HepG2 (cell line): ENCODE measurements at places on chromosomes 1 and 21. TPM values are rescaled to one million over a fixed set of nuclear protein-coding genes. Genes with fewer than 3 reads are reported as not detected.

Gene IGSF3
- polyA plus RNA-seq = 0.16 and 0.18 TPM in 2 replicates

DNA sequence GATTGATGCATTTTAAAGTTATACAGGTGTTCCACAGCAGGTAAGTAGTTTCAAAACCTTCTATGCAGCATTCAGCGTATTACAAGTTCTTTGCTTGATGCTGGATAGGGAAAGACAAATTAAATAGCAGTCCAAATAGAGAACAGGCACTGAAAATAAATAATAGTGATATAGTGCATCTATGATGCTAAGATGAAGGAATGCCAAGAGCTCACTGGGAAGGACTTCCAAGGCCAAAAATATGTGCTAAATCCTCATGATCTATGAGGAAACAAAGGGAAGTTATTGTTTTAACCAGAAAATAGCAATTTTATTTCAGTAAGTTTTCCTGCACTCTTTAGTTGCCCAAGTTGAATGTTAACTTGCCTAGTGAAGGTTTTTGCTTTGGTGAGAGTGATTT, 127.8 kb upstream of the GREM2 start:
- no peaks in the 10 kb centered on the region for H3K36me3 ChIP-seq
- no peaks in the 10 kb centered on the region for H3K27me3 ChIP-seq
- H3K4me3 ChIP-seq = no peak overlapping the region
- DNase-seq = no peak

GRCh38 chr21:31374395-31374794, 30.3 kb upstream of the TIAM1 start:
- no peak for DNase-seq
- no peaks in the 10 kb centered on the region for H3K36me3 ChIP-seq
- no peaks in the 10 kb centered on the region for H3K27me3 ChIP-seq
- no peaks in the 10 kb centered on the region for H3K4me1 ChIP-seq
- no peak overlapping the region for H3K27ac ChIP-seq

- no peaks in the 10 kb centered on the region for H3K27me3 ChIP-seq
- H3K4me1 ChIP-seq = peaks cover 31% of the 10 kb centered on the region
- H3K4me3 ChIP-seq = no peak overlapping the region
- H3K36me3 ChIP-seq = peaks cover 35% of the 10 kb centered on the region
- DNase-seq = no peak
- no peak overlapping the region for H3K27ac ChIP-seq
Observed at GRCh38 chr1:119742202-119742601, 26.5 kb downstream of the HMGCS2 start.

DNA sequence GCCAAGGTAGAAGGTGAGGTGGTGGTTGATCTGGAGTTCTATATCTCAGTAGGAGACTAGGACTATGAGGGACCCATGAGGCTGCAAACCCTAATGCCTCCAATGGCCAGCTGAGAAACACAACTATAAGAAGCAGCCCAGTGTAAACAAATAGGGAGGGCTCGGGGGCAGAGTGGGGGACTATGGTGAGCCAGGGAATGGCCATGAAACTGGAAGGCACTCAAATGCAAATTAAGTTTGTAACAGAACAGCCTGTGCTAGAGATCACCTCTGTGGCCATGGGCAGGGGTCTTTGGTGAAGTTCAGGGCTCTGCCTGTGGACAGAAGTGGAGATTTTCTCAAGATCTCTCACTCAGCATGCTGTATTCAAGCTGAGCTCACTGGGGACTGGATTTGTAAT, 187.1 kb downstream of the GRIK3 start:
- no peak overlapping the region for H3K27ac ChIP-seq
- H3K36me3 ChIP-seq = no peaks in the 10 kb centered on the region
- H3K27me3 ChIP-seq = peaks cover under 1% of the 10 kb centered on the region; the same call in 1 of the 2 replicates
- no peak overlapping the region for H3K4me3 ChIP-seq

- DNase-seq = no peak
- no peak overlapping the region for H3K4me3 ChIP-seq
- no peak overlapping the region for H3K27ac ChIP-seq
- H3K4me1 ChIP-seq = peaks cover 5% of the 10 kb centered on the region
- no peaks in the 10 kb centered on the region; the same call in 1 of the 2 replicates for H3K27me3 ChIP-seq
Observed at GRCh38 chr1:16966282-16966681, 14.1 kb downstream of the MFAP2 start.

GRCh38 chr1:91026320-91026719, 4.5 kb upstream of the ZNF644 start:
- H3K36me3 ChIP-seq = no peaks in the 10 kb centered on the region
- H3K27me3 ChIP-seq = no peaks in the 10 kb centered on the region; the same call in 2 of the 3 replicates
- H3K27ac ChIP-seq = peak overlapping the region; percentile 8
- DNase-seq = peak; percentile 74
- H3K4me3 ChIP-seq = no peak overlapping the region

DNA sequence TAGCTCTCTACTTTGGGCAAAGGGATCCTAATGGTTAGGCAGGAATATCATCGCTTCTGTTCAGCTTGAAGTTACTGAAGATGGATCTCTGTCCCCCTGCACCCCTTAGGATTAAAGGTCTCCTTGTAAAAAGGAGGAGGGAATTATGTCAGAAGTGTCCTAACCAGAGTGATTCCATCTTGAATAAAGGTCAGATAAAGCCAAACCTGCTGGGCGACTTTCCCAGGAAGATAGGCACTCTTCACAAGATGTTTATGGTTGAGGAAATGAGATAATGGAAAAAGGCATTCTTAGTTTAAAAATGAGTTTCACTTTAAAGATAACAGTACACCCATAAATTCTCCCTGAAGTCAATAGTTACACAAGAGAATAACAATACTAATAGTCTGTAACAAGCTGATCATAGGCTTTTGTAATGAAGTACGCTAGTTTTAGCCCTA, 1.7 kb upstream of the NENF start:
- peaks cover 7% of the 10 kb centered on the region; the same call in 1 of the 3 replicates for H3K27me3 ChIP-seq
- H3K4me3 ChIP-seq = no peak overlapping the region
- no peak for DNase-seq

Gene HIVEP3
- polyA plus RNA-seq = 0.01 and 0.05 TPM in 2 replicates

DNA sequence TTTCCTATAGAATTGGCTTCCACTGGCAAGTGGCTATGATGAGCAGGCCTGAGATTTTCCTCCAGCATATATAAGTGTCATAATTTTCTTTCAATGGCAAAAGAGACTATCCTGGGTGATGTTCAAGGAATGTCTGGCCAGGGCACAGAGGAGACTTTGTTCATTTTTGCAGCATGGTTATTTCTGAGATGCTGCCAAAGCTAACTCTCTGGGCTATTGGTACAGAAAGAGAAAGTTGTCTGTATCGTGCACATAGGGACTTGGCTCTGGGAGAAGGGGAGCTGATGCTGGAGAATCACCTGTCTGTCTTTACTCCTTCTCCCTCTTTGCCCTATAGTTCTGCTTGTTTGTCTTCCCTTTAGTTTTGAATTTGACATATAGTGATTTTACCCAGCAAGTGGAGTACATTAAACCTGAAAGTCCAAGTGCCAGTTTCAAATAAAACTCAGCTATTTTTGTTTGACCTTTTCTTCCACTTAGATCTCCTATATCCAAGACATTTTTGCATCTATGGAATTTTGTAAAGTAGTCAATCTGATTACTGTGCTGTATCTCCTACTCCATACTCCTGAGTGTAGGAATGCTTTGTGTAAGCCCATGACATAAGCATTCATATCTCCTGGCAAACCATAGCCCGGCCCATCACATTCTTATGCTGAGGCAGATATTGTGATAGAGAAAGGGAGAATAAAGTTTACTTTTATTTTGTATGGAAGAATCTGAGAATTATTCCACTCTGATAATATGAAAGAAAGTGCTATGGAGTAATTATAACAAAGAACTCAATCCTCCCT, 3.9 kb downstream of the FNDC7 start:
- H3K4me3 ChIP-seq = no peak overlapping the region
- H3K27ac ChIP-seq = no peak overlapping the region
- no peaks in the 10 kb centered on the region for H3K36me3 ChIP-seq
- DNase-seq = no peak
- peaks cover 24% of the 10 kb centered on the region for H3K4me1 ChIP-seq
- peaks cover 15% of the 10 kb centered on the region; the same call in 2 of the 3 replicates for H3K27me3 ChIP-seq

Gene GCSAML
- polyA plus RNA-seq = not detected in 2 replicates

GRCh38 chr1:226548256-226549093, at the start of gene STUM:
TSS of gene STUM (plus strand) at chr1:226548764. CDS start at chr1:226548905, 141 bp downstream.
- H3K36me3 ChIP-seq = no peaks in the 10 kb centered on the region
- peaks cover 7% of the 10 kb centered on the region for H3K27me3 ChIP-seq
- H3K4me3 ChIP-seq = no peak within 1 kb of the TSS; the same call in none of the 2 replicates
- H3K27ac ChIP-seq = no peak within 1 kb of the TSS
- DNase-seq = no peak

- H3K27me3 ChIP-seq = no peaks in the 10 kb centered on the region
- no peaks in the 10 kb centered on the region for H3K4me1 ChIP-seq
- H3K4me3 ChIP-seq = no peak overlapping the region
- H3K36me3 ChIP-seq = no peaks in the 10 kb centered on the region
- no peak for DNase-seq
- H3K27ac ChIP-seq = no peak overlapping the region
Observed at GRCh38 chr1:57959531-57960241, 535.8 kb upstream of the DAB1 start.

Gene PGM1
- polyA plus RNA-seq = 49.2 and 51.6 TPM in 2 replicates

Gene LIX1L
- 19.4 and 24.9 TPM in 2 replicates for polyA plus RNA-seq

Gene TMEM269
- polyA plus RNA-seq = 0.14 and 0.21 TPM in 2 replicates

Gene KIF1B
- 27.0 and 32.5 TPM in 2 replicates for polyA plus RNA-seq

Gene SIM2
- polyA plus RNA-seq = 0.12 and 0.36 TPM in 2 replicates

GRCh38 chr1:20964540-20965484, 177.7 kb upstream of the HP1BP3 start:
- no peaks in the 10 kb centered on the region for H3K27me3 ChIP-seq
- no peaks in the 10 kb centered on the region for H3K4me1 ChIP-seq
- no peak overlapping the region for H3K4me3 ChIP-seq
- no peak overlapping the region for H3K27ac ChIP-seq
